ENCODE measurements at places on chromosomes 7 and 10.
A peak's percentile ranks its signal among the peaks of the same experiment; 100 is the strongest.

GRCh38 chr10:80477-81105 lies 31.5 kb upstream of the TUBB8 start:
- DNase-seq: no peak

DNA sequence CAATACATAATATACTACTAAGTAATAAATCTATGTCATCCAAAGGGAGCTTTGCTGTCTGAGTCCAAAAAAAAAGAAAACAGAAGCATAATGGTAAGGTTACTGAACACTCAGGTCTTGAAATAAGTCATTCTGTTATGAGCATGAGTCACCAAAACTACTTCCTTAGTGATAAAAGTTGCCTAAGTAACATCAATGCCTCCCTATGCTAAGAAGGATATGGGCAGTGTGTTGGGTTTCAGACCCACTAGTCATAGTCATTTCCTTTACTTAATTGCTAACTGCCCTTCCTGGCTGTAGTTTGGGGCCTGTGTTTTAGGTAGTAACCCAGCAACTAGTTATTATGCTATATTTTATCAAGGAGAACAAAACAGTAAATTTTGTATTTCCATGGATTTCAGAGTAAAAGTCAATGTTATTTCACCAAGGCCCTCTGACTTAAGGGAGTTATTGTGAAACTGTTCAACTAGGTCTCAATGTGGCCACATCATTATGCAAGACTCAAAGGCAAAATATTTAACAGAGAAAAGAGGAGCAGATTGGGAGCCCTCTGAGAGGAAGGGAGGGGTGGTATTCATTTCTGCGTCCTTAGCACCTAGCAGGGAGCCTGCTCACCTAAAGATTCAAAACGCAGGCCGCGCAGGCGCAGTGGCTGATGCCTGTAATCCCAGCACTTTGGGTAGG lies 11.7 kb upstream of the VIM start:
- no peak for DNase-seq

DNA sequence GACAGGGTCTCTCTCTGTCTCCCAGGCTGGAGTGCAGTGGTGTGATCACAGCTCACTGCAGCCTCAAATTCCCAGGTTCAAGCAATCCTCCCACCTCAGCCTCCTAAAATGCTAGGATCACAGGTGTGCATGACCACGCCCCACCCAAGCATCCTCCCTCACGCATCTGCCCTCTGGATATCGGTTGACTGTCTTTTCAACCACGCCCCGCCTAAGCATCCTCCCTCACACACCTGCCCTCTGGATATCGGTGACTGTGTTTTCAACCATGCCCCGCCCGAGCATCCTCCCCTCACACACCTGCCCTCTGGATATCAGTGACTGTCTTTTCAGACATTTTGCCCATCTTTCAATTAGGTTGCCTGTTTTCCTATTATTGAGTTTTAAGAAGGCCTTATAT lies 140.5 kb downstream of the MAD1L1 start:
- no peak for DNase-seq

GRCh38 chr7:3892686-3893085 lies 591.6 kb downstream of the SDK1 start:
- no peak for DNase-seq

DNA sequence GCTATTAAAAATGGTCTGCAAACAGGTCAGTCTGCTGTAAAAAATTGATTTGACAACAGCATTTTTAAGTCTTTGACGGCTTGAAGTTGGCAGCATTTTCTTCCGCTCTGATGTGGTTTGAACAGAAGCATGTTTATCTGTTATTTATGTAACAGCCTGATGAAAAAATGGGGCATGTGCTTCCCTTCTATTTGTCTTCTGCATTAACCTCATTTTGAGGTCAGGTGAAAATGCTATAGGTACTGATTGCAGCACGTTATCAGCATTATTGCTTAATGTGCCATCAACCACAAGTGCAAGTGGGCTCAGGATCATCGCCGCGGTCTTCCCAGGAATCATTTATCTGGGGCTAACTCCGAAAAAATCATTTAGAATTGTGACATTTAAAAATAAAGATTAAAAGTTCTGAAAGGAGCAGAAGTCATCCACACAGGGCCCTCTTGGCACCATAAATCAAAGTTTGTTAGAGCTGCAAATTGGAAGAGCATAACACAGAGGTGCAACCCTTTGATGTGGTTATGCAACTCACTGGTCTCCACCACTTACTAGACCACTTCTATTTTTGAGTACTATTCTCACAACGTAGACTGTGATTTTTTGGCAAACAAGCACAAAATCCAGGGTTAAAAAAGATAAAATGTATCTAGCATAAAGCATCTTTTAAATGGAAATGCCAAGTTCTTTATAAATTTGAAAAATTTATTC lies 307.7 kb downstream of the MDFIC start:
- DNase-seq: no peak

DNA sequence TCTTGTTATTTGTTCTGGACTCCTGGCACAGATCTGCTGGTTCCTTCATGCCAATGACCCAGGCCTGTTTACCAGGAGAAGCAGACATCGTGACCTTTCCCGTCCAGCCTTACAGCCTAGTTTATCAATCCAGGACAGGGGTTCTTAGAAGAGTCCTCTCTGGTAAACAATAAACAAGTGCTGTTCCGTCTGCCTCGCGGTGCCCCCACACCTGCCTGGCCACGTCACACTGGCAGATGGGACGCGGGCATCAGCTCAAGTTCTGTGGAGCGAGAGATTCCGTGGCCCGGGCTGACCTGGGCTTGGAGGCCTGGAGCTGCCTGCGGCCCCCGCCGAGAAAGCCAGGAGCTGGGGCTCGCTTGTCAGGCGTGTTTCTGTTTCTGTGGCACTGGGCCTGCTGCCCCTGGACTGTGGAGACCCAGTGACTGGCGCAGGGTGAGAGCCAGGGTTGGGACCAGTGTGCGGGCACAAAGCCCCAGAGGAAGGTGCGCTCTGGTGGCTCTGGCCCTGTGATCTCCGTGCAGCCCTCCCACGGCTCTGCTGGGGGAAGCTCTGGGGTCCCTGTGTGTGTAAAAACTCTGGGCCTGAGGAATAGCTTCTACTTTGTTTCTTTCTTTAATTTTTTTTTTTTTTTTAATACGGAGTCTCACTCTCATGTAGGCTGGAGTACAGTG lies 28.4 kb upstream of the PFKFB3 start:
- DNase-seq: peak; percentile 80

GRCh38 chr7:116145245-116145852 lies 65.0 kb upstream of the TES start:
- no peak for DNase-seq

Data from globus pallidus (tissue), 1 donor.